ENCODE measurements at places on chromosomes 6 and 20. TPM values are rescaled to one million over a fixed set of nuclear protein-coding genes. Genes with fewer than 3 reads are reported as not detected.

DNA sequence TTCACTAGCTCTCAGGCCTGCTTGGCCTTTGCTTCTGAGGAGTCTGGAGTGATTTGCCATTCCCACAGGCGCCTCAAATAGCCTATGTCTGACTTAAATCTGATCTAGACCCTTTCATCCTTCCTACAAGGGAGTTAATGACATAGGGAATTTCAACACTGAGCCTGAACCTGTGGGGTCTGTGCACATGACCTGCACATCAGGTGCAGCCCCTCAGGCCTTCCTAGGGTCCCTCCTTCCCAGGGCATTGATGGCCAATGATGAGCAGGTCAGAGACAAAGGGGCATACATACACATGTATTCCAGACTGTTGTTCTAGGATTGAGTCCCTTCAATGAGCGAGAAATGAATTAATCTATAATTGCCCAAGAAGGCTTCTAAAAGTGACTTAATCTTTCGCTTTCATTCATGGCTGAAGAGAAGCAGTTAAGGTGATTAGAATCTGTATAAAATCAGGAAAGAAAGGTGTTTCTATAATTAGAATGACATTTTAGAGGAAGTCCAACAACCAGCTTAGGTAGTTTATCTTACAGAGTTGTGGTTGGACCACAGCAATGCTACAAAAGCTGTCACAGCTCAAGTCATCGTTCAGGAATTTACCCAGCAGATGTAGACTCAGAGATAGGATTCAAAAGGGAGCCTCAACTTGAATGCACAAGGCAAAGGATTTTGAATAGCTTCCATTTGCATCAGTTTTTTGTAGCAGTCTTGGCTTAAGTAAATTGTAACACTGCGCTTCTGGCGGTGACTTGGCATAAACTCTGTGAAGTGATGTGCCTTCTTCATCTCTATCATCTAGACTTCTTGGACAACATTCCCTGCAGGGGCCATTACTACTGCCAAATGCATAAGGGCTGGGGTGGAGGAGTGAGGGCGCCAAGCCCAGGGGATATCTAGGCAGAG is 27.0 kb upstream of the TBC1D7 start:
- DNase-seq: no peak

Gene PREX1
- 84.9 TPM for total RNA-seq

Gene PSORS1C1
- total RNA-seq: 1.8 TPM

DNA sequence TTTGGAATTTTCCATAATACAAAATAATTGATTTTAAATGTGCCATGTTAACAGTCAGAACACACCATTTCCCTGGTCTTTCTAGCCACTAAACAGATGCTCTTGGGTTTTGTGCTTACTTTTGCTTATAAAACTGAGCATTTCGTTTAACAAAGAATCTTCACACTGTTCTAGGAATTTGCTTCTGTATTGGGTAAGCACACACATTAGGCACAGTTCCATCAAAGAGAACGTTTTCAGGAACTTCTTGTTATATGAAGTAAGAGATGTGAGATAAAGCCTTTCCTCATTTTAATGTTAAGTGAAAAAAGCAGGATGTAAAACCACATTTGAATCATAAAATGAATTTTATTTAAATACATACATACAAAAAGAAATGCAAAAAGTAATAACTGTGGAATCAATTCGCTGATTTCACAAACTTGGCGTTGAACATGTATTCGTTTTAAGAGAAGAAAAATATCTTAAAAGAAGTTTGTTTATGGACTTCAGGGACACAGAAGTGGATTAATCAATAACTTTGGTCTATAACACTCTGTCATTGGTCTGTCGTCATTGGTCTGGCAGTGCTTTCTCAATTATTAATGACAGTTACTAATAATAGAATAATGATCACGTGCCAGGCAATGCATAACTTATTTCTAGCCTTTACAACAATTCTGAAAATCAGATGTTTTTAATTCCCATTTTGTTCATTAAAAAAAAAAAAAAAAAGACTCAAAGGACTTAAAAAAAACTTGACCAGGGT is 199.9 kb upstream of the PRDM1 start:
- DNase-seq: no peak

DNA sequence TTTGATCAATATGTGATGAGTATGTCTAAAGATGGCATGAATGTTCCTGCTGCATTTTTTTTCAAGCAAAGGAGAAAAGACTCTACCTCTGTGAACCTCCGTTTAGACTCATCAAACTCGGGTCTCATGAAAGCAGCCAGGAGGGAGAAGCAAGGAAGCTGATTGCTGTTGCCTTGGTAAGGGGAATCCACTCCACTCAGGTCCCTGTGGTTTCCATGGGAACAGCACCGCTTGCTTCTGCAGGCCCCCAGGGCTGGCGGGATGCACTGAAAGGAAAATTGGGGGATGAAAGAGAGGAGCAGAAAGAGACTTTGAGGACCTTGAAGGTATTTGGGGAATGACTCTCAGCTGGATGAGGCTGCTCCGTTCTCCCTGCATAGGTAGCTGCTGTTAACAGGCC is 249.6 kb upstream of the RIN2 start:
- DNase-seq: no peak

DNA sequence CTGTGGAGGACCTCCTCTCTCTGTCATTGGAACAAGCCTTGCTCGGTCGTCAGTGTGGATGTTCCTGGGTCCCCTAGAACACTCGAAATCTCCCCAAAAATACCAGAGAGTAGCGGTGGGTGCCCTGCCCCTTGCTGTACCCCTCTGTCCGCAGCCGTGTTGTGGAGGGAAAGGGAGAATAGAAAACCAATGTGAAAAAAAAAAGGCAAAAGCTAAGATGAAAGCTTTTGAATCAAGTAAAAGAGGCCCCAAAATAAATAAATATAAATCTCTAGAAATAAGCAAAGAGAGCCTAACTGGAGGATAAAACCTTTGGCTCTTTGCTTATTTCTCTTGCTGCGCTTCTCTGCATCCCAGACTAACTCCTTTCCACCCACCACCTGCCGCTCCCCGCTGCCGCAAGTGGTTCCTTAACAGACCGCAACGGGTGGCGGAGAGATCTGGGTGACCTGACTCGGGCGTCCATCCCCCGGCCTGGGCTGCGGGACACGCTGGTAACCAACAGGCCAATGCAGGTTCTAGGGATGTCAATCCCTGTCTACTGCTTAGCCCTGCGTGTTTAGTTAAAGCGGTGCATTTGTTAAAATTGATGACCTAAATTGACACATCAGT is 110.0 kb downstream of the GPX5 start:
- DNase-seq: no peak

- no peak for DNase-seq
Observed at GRCh38 chr6:136775548-136775947, 16.7 kb downstream of the MAP3K5 start.

- DNase-seq: no peak
Observed at GRCh38 chr6:112640891-112641290, 293.8 kb downstream of the RFPL4B start.

GRCh38 chr6:36570264-36570663 is 23.0 kb upstream of the STK38 start:
- DNase-seq: no peak

Gene SLC17A1
- not detected for total RNA-seq

DNA sequence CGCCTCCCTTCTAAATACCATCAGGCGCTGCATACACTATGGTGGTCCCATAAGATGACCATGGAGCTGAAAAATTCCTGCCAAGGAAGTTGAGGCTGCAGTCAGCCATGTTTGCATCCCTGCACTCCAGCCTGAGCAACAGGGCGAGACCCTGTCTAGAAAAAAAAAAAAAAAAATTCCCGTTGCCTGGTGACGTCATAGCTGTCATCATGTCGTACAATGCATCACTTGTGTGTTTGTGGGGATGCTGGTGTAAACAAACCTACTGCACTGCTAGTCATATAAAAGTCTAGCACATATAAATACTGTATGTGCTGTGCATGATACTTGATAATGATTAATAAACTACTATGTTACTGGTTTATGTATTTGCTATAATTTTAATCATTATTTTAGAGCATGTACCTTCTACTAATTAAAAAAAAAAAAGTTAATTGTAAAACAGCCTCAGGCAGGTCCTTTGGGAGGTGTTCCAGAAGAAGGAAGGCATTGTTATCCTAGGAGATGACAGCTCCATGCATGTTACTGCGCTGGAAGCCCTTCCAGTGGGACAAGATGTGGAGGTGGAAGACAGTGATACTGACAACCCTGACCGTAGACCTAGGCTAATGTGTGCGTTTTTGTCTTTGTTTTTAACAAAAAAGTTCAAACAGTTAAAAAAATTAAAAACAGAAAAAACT is 132.6 kb downstream of the BANF2 start:
- no peak for DNase-seq

- no peak for DNase-seq
Observed at GRCh38 chr6:80541181-80541580, 434.7 kb downstream of the BCKDHB start.

DNA sequence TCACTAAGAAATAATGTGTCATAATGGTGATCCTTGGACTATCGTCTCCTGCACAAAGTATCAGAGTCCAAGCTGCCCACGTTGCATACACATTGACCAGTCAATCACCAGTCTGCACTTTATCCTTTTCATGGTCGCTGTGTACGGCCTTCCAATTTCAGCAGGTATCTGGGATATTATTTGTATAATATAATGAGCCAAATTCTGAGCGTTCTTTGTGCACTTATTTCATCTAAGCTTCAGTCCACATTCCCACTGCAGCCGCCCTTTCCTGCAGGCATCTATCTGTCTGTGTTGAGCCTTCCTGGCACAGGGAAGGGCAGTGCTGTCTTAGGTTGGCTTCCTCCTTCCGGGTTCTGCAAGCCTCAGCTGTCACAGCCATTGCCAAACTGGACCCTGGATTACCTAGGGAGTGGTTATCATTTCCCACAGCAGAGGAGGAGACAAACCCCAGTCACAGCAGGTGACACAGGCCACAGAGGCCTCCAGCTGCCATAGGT is 174.3 kb downstream of the TTLL2 start:
- no peak for DNase-seq

DNA sequence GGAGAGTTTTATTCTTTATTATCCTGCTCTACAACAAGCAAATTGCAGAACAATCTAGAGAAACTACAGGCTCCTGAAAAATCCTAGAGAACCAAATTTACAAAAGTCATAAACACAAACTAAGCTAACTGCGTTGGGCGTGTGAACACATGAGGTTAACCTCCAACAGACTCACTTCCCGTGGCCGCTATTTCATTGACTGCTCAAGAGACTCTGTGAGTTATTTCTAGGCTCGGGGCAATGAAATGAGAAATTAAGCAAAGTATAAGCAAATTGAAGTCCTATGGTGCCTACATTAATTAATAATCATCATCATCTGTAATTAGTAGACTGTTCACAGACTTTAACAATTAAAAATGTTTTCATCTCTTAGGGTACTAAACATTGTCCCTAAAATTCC is 100.0 kb downstream of the MBOAT1 start:
- DNase-seq: no peak

- no peak for DNase-seq
Observed at GRCh38 chr20:43906505-43907034, 8.1 kb upstream of the TOX2 start.

DNA sequence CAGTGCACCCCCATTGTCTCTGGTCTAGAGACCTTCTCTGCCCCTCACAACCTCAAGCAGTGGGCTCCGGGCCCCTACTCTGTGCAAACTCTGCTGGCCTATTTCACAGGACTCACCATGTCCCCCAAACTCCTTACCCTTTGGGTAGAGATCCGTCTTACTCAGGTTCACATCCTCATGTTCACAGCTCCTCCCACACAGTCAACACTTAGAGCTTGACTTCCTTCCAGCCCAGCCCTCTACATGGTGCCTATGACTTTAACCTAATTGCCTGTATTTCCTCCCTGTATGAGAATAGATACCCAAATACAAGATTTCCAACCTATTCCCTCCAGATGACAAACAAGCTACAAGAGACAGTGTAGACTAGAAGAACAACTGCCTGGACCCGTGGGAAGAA is 528.6 kb upstream of the JARID2 start:
- no peak for DNase-seq

GRCh38 chr6:169955731-169956437 is 204.5 kb downstream of the ERMARD start:
- DNase-seq: no peak

DNA sequence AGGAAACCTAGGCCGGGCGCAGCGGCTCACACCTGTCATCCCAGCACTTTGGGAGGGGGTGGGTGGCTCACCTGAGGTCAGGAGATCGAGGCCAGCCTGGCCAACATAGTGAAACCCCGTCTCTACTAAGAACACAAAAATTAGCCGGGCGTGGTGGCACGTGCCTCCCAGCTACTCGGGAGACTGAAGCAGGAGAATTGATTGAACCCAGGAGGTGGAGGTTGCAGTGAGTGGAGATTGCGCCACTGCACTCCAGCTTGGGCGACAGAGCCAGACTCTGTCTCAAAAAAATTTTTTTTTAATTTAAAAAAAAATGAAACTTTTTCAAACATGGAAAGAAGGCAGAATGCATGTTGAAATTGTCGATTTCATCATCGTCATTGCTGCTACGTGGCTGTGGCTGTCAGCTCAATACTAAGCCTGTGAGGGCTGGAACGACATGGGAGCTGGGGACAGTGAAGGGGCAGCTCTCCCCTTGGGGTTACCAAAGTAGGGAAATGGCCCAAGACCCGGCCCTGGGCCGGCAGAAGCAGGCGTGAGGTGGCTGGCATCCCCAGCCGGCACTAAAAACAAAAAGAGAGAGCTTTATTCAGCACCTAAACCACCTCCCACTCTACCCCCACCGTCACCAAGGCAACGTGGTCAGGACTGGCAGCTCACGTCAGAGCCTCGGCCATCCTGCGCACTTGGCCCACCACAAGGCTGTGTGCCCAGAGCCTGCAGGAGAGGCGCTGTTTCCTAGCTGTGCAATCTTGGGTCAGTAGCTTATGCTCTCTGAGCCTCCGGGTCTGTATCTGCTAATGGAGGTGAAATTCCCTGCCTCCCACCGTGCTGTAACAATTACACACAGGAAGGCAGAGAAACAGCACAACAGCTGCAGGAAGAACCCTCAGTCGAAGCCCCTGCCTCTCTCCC is 30.8 kb downstream of the AGPAT4 start:
- no peak for DNase-seq

DNA sequence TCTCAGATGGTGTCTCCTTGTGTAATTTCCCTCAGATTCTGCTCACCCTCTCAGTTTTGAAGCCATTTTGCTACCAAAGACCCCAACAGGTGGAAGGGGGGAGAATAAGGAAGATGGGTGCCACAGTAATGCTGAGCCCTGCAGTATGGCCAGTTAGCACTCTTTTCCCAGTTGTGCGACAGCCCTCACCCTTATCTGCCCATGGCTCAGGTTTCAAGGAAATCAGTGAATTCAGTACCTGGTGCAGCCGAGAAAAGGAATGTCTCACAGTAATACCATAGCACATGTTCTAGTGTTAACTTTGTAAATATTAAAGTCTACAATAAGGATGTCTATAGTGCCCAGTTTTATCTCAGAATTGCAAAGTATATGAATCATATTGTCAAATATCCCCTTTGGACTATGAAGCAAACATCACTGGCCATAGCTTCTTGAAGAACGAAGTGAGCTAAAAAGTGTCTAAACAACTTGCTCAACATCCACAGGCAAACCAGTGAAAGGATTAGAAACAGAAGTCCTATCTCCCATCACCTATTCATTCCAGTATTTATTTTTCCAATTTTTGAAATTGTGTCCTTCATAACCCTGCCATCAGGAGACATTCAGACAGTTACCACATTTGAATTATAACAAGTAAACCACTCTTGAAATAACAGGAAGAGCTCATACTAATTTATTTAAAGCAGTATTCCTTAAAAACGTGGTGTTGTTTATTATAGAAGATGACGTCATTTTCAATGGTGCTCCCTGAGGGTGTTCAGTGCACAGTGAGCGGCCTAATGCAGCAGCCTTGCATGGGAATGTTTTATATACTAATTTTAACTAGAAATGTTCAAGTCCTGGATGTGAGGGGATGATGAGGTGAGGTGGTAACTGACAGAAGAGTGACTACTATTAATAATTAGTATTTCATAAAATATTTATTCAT is 366.2 kb downstream of the TFAP2A start:
- no peak for DNase-seq

Gene CASS4
- not detected for total RNA-seq

GRCh38 chr6:26122793-26123674 is 35.8 kb downstream of the HFE start:
- peak; percentile 94 for DNase-seq
